ENCODE measurements at places on chromosomes 5 and 9. TPM values are rescaled to one million over a fixed set of nuclear protein-coding genes. Genes with fewer than 3 reads are reported as not detected.

Gene TMED9
- 54.5 TPM for total RNA-seq

Gene EIF4EBP3
- total RNA-seq: 7.4 TPM

DNA sequence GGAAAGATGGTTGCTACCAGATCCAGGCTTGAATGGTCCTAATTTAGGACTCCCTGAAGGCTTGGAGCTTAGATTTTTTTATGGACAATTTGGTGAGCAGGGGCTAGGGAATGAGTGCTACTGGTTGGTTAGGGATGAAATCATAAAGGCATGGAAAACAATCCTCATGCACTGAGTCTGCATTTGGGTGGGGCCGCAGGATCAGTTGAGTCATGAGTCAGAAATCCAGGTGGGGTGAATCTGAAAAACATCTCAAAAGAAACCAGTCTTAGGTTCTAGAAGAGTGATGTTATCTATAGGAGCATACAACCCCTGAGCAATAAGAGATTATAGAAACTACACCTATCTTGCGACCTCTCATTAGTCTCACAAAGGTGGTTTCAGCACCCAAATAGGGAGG lies 300.0 kb downstream of the KIF4B start:
- no peak for DNase-seq

DNA sequence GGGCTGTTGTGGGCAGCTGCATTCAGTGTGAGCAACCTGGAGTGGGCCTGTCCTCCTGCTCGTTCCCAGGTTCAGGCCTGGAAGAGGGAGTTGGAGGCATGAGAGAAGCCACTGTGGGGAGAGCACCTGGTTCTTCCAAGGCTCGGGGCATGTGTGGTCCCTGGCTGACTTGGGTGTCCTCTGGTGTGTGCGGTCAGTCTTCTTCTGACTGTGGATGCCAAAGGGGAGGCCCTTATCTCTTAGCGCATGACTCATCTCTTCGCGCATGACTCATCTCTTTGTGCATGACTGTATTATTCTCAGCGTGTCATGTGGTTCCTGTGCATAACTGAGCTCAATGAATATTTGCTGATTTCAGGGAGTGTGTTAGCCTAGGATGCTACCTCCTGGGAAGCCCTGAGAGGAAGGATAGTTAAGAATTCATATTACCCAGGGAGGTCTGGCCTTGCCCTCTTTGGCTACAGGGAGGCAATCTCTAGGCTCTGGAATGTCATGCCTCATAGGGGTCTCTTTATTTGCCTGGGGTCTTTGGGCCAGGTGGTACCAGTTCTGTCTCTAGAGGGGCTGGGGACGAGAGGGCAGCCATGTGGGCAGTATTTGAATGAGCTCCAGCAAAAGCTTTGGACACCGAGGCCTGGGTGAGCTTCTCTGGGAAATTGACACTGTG lies 188.7 kb downstream of the HSPA4 start:
- DNase-seq: no peak

DNA sequence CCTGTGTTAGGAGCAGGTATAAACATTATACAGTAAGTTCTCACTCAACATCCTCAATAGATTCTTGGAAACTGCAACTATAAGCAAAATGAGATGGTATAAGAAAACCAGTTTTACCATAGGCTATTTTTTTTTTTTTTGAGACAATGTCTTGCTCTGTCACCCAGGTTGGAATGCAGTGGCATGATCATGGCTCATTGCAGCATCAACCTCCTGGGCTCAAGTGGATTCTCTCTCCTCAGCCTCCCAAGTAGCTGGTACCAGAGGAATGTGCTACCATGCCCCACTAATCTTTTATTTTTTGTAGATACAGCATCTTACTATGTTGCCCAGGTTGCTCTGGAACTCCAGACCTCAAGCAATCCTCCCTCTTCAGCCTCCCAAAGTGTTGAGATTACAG lies 50.1 kb upstream of the ADRB2 start:
- no peak for DNase-seq

DNA sequence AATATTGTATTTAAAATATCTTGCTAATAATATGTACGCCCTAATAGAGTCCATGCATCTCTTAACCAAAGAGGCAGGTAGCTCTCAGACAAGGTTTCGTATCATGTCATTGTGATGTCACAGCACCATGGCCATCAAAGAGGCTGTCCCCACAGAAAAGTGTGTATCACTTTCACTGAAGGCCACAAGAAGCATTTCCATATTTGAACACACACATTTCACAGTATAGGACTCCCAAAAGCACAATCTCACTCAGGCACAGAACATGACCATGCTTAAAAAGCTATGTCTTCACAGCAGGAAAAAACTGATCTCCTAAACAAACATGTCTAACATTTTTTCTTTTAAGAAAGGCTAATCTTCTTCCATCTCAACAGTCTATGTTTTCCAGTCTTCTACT lies 133.8 kb downstream of the DENND1A start:
- no peak for DNase-seq

GRCh38 chr5:174087783-174088182 lies 42.3 kb downstream of the NSG2 start:
- no peak for DNase-seq

DNA sequence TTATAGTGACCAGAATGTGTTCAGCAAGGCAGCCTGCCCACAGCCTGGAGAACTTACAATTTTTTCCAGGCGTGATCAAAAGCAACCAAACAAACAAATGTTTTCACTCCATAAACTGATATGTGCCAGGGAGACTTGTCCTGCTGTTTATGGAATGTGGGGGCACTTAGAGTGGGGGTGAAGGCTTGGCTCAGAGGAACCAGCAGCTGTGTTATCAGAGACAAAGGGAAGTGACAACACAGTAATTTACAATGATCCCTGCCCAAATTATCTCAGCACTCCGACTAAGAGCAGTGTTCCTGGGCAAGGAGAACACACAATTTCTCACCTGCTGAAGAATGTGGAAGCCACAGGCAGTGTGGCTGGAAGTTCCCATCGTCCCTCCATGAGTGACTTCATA lies 429.1 kb upstream of the IRX4 start:
- DNase-seq: no peak

DNA sequence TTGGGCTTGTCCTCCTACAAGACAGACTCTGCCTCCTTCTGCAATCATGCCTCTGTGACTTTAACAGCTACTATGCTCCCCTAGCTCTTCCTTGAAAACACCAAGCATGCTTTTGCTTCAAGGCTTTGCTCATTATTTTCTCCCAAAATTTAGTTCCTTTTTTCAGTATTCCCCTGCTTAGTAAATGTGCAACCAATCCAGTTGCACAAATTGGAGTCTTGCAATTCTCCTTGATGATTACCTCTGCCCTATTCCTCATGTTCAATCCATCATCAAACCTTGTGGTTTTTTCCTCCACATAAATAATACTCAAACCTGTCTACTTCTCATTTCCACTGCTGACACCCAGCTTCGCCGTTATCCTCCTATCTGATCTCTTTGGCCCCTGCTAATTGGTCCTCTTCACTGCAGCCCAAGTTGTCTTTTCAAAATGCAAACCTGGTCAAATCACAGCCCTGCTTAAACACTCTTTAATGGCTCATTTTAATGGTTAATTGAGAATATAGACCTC lies 296.3 kb downstream of the CWC27 start:
- DNase-seq: no peak
